ENCODE measurements at places on chromosomes 11 and 22. TPM values are rescaled to one million over a fixed set of nuclear protein-coding genes. Genes with fewer than 3 reads are reported as not detected.

GRCh38 chr11:88202498-88202897 lies 27.3 kb upstream of the RAB38 start:
- no peak for DNase-seq

DNA sequence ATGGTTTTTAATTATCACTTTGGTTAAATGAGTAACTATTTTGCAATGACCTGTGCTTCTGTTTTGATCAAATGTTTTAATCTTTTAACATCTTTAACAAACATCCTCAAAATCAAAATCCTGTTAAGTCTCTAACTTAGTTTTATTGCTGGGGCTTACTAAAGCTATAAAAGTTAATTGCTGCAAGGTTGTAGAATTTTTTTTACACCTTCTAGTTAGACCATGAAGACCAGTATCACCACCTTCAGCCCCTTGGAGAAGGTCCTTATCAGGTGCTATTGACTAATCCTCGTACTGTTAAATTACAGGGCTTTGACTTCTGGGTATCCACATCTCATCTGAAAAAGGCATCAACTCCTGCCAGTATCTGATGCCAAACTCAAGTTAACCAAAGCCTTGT lies 12.3 kb upstream of the CABP2 start:
- no peak for DNase-seq

GRCh38 chr22:45866126-45866645 lies 110.8 kb downstream of the WNT7B start:
- DNase-seq: no peak

- DNase-seq: no peak
Observed at GRCh38 chr11:45851228-45851627, 4.0 kb downstream of the CRY2 start.

- DNase-seq: no peak
Observed at GRCh38 chr11:10590218-10590915, 21.9 kb upstream of the LYVE1 start.

GRCh38 chr11:23509023-23509422 lies 648.7 kb upstream of the CCDC179 start:
- no peak for DNase-seq

DNA sequence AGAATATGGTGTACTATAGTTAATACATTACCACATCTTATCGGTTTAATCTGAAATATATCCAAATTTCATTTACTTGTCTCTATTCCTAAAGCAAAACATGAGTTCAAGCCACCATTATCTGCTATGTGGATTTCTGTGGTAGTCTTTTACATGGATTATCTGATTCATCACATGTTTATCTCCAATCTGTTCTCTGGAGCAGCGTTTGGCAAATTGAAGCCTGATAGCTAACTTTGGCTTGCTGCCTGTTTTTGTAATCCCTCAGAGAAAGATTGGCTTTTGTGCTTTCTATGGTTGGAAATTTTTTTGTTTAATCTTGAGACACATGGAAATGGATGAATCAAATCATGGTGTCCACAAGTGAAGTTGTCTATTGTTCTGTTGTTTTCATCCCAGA lies 274.3 kb downstream of the JRKL start:
- no peak for DNase-seq

- DNase-seq: no peak
Observed at GRCh38 chr11:111186308-111186915, 59.1 kb upstream of the POU2AF2 start.

DNA sequence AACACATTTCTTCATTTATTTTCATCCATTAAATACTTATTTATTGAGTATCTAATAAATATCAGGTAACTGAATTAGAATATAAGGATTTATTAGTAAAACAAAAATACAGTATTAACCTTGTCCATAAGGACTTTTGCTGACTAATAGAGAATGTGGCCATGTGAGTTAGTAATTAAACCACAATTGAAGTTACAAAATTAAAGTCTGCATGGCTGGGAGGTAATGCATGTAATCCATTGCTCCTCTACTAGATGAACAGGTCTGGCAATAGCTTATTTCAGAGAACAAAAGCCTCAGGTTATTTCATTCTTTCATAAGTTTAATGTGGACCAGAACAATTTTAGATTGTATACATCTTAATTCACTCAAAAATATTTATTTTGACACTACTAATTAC lies 9.9 kb upstream of the CARD18 start:
- DNase-seq: no peak

GRCh38 chr22:36860821-36861659 lies at the start of gene NCF4:
Gene NCF4, plus strand, starts transcription at chr22:36861006. Its CDS starts 166 bp downstream, at chr22:36861172.
- DNase-seq: no peak

GRCh38 chr11:2217211-2218030 lies 45.8 kb upstream of the TH start:
- no peak for DNase-seq

- DNase-seq: no peak
Observed at GRCh38 chr22:24950272-24950902, 2.1 kb upstream of the KIAA1671 start.

- DNase-seq: no peak
Observed at GRCh38 chr11:67060111-67060522, 3.5 kb downstream of the RHOD start.

GRCh38 chr11:125649465-125650166 lies 24.7 kb downstream of the CHEK1 start:
- no peak for DNase-seq

- no peak for DNase-seq
Observed at GRCh38 chr11:17343257-17343656, 8.3 kb upstream of the NCR3LG1 start.

DNA sequence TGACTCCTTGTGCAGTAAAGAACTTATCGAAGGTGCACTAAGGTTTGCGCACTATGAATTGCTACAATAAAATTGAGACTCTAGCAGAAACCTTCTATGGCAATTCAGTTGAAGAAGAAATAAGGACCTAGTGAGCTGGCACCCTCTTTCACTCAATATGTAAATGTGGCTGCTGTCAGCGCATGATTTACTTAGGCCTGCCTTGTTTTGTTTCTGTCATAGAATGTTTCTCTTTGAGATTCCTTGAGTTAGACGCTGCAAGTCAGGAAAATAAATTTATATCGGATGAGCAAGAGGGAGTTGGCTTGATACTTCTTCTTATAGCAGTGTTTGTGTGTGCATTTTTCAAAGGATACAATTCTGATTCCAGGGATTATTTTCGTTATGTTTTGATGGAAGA lies 322.1 kb downstream of the BLID start:
- DNase-seq: no peak

DNA sequence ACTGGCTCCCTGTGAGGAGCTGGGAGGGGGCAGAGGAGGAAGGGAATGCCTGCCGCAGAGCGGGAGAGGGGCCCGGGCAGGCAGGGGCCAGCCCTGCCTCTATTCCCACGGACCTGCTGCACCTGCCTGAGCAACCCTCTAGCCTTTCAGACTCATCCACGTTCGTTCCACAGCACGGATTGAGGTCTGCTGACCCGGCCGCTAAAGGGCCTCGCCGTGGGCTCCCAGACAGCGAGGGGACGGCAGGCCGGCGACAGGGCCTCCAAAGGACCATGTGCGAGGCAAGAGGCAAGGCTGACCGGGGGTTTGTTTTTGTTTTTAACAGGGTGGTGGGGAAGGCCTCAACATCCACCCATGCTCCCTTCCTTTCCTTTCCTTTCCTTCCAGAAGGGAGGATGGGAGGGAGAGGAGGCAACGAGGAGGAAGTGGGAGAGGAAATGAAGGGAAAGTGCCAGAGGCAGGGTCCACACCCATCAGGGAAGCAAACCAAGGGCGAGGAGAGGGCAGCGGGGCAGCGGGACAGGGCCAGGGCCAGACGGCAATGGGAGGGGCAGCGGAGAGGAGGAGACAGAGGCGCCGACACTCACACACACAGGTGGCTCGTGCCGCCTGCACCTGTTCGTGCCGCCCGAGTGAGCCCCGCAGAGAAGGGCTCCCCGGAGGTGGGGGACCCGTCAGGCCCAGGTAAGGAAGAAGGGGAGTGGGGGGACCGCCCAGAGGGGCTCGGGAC lies 7.5 kb downstream of the LRFN4 start:
- no peak for DNase-seq

- no peak for DNase-seq
Observed at GRCh38 chr22:24428751-24429410, 1.5 kb downstream of the ADORA2A start.

Gene GSTT2B
- 3.0 TPM for polyA plus RNA-seq

Gene KRTAP5-10
- polyA plus RNA-seq: not detected

Gene MOV10L1
- 2.0 TPM for polyA plus RNA-seq

Gene TYMP
- 105 TPM for polyA plus RNA-seq

Gene IL10RA
- 0.90 TPM for polyA plus RNA-seq

Gene OR52I2
- not detected for polyA plus RNA-seq

Gene H19
- polyA plus RNA-seq: 26.2 TPM

Measured in hepatocyte (in vitro differentiated cells).